HFFc6 (cell line): ENCODE measurements at places on chromosomes 3 and 15. TPM values are rescaled to one million over a fixed set of nuclear protein-coding genes. Genes with fewer than 3 reads are reported as not detected.

GRCh38 chr3:45665101-45665572 is 24.1 kb upstream of the SACM1L start:
- peaks cover 2% of the 10 kb centered on the region for H3K27me3 ChIP-seq
- H3K36me3 ChIP-seq, result peaks cover 21% of the 10 kb centered on the region
- H3K4me3 ChIP-seq, result no peak overlapping the region
- DNase-seq, result peak; percentile 39
- H3K27ac ChIP-seq, result no peak overlapping the region; the same call in 1 of the 2 replicates
- H3K4me1 ChIP-seq, result peaks cover 59% of the 10 kb centered on the region

The KLHL40 gene
- total RNA-seq, result not detected in 3 replicates

DNA sequence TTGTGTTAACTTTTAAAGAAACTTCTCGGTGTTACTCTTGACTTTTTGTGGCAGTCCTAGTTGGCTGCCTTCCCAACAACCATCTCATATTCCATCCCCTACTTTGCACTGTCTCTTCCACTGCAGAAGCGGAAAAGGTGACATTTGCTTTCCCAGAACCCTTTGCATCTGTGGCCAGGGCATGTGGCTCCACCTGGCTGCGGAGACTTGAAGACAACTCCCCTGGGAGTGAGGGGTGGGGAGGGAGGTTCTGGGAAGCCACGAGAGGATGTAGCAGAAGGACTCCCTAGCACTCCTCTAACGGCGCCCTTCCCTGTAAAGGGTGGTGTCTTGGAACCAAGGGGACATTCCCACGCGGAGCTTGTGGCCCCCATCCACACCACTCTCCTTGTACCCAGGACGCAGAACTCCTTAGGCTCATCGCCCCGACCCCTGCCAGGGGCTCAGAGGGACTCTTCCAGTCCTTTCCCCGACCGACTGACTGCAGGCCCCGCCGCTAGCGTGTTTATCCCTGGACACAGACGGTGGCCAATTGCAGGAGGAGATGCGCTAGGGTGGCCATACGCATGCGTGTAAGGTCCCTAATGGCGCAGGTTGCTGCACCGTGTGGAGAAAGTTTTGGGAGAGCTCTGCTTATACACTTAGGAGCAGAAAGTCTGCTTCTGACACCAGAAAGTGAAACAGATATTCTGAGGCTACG is 33.2 kb upstream of the SECISBP2L start:
- H3K4me1 ChIP-seq, result peaks cover 34% of the 10 kb centered on the region
- no peak overlapping the region for H3K4me3 ChIP-seq
- H3K27ac ChIP-seq, result no peak overlapping the region
- no peaks in the 10 kb centered on the region; the same call in 1 of the 2 replicates for H3K27me3 ChIP-seq

GRCh38 chr3:155771126-155771525 is 26.3 kb upstream of the PLCH1 start:
- no peak overlapping the region for H3K4me3 ChIP-seq
- no peak overlapping the region for H3K27ac ChIP-seq
- peaks cover 3% of the 10 kb centered on the region; the same call in 1 of the 2 replicates for H3K4me1 ChIP-seq
- H3K27me3 ChIP-seq, result no peaks in the 10 kb centered on the region; the same call in 1 of the 2 replicates
- no peak for DNase-seq

DNA sequence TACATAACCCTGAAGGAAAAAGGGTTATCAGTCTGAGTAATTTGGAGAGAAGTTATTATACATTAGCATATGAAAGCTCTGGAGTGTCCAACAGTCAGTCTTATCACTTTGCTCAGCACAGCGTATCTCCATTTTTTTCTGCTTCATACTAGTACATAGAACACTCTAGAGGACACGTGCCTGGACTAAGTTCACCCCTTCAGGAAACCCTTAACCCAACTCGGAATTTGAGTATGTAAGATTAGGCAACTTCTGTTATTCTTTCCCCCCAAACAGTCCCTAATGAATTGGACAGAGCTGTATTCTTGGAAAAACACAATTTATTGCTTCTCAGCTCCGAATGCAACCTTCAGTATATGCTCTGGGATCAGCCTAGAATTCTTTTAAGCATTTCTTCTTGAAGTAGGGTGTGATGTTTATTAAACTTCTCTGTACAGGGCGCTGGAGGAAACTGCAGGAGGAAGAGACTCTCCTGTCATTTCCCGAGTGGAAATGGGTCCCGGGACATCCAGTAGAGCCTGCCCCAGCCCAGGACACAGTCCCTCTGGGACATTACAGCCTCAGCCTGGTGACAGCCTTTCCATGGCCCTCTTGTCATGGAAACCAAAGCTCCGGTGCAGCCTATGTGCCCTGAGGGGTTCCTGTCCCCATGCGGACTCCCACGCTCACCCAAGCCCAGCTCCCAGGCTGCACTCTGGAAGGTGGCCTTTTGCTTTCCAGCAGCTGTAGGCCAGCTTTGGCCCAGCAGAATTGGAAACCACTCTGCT is 37.3 kb upstream of the CMTM8 start:
- H3K27me3 ChIP-seq, result peaks cover 29% of the 10 kb centered on the region
- no peak overlapping the region for H3K27ac ChIP-seq
- no peak for DNase-seq
- H3K36me3 ChIP-seq, result no peaks in the 10 kb centered on the region
- no peak overlapping the region for H3K4me3 ChIP-seq

GRCh38 chr3:197305854-197306253 is 7.4 kb upstream of the DLG1 start:
- DNase-seq, result peak; percentile 61
- peak overlapping the region; percentile 28 for H3K4me3 ChIP-seq
- H3K4me1 ChIP-seq, result peaks cover 75% of the 10 kb centered on the region
- no peaks in the 10 kb centered on the region for H3K36me3 ChIP-seq
- H3K27me3 ChIP-seq, result no peaks in the 10 kb centered on the region; the same call in 1 of the 2 replicates

The GRM2 gene
- 0.02 to 0.13 TPM in 2 of 3 replicates, not detected in the other for total RNA-seq
